ENCODE measurements at places on chromosomes 7 and 10. TPM values are rescaled to one million over a fixed set of nuclear protein-coding genes. Genes with fewer than 3 reads are reported as not detected.

The PPP1R9A gene
- total RNA-seq: 45.0 TPM

The PIP gene
- total RNA-seq: not detected

The GIMAP5 gene
- 11.6 TPM for total RNA-seq

- no peak for DNase-seq
Measured at GRCh38 chr10:121457729-121458128, 140.5 kb downstream of the FGFR2 start.

DNA sequence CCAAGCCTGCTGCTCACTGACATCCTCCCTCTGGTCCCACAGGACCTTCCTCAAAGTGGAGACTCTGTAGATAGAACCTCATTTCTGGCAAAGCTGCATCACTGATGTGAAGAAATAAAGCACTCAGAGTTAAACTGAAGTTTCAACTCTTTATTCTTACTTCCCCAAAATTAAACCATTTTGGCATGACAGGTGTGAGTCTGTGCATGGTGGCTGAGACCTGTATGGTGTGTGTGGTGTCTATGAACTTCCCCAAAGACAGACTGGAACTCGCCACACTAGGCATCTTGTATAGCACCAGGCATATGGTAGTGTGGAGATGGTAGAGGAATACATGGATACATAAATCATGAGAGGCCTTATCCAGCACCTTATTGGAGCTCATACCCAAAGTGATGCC, 6.6 kb upstream of the WDFY4 start:
- no peak for DNase-seq

- no peak for DNase-seq
Measured at GRCh38 chr10:119415121-119415520, 127.4 kb downstream of the RGS10 start.

- peak; percentile 59 for DNase-seq
Measured at GRCh38 chr7:24722386-24723177, 34.7 kb downstream of the GSDME start.

DNA sequence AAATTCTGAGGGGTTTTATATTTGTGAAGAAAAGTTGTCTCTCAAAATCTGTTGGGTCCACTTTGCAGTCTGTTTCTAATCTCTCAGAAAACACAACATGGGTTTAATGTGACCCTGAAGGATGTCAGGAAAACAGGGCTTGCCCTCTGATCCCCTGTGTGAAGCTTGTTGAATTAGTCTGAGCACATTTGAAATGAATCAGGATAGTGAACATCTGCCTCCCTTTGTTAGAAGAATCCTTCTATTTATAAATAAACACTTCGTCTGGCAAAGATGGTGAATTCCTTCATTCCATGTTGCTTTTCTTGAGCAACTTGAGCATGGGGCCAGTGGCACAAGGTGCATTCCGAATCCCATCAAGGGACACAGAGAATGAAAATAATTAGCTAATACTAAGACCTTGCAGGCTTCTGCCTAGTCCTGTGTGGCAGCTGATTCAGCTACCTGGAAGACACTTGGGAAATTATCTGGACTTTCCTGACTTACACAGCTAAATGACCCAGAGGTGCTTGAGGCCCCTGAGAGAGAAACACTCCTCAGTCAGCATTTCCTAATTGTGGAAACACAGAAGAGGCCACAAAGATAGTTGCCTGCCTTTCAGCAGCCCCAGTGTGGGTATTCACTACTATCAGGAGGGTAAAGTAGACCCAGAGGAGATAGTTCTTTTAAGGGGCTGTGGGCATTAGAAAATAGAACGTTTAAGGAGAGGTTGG, 305.5 kb downstream of the C7orf25 start:
- DNase-seq: peak; percentile 64

DNA sequence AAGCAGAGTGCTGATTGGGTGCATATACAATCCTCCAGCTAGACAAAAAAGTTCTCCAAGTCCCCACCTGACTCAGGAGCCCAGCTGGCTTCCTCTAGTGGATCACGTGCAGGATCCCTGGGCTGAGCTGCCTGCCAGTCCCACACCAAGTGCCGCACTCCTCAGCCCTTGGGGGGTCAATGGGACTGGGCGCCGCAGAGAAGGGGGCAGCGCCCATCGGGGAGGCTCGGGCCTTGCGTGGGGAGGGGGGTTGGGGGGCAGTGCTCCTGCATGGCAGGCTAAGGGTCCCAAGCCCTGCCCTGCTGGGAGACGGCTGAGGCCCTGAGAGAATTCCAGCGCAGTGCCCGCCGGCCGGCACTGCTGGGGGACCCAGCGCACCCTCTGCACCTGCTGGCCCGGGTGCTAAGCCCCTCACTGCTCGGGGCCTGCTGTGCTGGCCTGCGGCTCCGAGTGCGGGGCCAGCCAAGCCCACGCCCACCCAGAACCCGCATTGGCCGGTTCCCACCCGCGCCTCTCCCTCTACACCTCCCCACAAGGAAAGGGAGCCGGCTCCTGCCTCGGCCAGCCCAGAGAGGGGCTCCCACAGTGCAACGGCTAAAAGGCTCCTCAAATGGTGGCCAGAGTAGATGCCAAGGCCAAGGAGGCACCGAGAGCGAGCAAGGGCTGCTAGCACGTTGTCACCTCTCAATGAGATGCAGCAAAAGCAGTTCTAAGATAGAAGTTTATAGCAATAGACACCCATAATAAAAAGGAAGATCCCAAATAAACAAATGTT, 274.3 kb upstream of the LRRTM3 start:
- DNase-seq: no peak

DNA sequence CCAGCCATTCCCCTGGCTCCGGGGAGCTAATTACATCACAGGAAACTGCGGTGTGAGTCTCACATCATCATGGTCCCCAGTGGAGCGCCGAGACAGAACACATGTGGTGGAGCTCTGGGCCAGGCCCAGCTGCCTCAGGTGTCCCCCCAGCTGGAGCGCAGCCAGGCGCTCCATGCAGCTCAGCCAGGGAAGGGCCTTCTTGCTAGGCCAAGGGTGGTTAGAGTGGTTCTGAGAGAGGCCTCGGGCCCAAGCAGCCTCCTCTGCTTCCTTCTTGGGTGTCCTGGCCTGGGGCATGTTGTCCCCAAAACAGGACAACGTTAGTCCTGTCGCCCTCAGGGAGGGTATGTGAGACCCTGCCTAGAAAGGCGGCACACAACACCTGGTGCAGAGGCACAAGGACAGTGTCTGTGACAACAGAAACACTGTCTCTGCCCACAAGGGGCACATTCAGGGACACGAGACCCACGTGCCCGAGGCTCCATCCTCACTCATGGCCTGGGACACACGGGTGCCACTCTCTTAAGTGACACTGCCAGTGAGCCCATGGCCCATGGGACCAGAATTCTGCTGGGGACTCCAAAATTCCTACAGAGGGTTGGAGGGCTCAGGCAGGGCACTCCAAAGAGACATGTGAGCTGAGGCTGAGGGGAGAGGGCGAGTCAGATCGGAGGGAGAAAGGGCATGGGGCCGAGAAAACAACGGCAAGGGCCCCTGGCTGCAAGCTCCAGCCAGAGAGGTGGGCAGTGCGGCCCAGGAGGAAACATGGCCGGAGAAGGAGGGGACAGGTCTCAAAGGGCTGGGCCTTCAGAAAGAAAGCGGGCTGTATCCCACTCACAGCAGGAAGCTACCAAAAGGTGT, 37.0 kb upstream of the RET start:
- peak; percentile 59 for DNase-seq

- DNase-seq: peak; percentile 10
Measured at GRCh38 chr7:3068530-3068929, 24.9 kb upstream of the CARD11 start.

- DNase-seq: no peak
Measured at GRCh38 chr7:9307131-9307530, 873.7 kb downstream of the NXPH1 start.

DNA sequence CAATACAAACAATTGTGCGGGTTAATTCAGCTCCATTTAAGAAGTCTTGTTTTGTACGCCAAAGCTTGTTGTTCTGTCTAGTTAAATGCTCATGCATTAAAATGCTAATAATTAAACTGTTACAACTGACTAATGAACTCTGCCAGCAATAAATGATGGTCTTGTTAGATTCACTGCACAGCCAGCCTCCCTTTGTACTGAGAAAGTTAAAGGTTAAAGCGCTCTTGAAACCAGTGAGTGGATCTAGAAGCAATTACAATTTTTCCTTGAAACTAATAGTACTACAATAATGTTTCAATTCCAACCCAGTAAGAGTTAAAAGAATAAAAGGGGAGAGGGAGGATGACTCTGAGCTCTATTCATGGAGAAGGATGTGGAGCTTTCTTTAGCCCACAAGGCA, 233.0 kb downstream of the EMX2 start:
- DNase-seq: no peak

- no peak for DNase-seq
Measured at GRCh38 chr7:112049555-112050249, 156.5 kb downstream of the DOCK4 start.

GRCh38 chr7:14691597-14692203, 210.9 kb downstream of the DGKB start:
- peak; percentile 50 for DNase-seq
